ENCODE measurements at places on chromosomes 13 and 19.

DNA sequence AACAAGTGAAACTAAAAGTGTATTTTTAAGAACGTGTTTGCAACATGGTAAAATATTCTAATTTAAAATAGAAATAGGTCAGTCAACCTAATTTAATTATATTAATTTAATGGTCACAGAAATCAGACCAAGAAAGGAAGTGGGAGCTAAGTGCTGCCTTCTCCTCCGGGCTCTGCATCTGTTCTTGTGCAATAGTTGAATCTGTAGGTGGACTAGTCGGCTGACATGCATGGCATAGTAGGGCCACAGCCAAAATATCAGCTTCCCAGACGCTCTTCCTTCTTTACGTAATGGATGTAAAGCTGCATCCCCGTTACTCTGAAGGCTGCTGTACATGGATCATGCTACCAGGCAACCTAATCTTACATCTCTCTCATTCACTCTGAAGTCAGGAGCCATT is 47.3 kb downstream of the COL4A1 start:
- no peak for DNase-seq

- DNase-seq = no peak
Observed at GRCh38 chr19:55300886-55301458, 17.2 kb downstream of the BRSK1 start.

GRCh38 chr13:35470671-35471661 is 5.5 kb downstream of the MAB21L1 start:
- DNase-seq = no peak

DNA sequence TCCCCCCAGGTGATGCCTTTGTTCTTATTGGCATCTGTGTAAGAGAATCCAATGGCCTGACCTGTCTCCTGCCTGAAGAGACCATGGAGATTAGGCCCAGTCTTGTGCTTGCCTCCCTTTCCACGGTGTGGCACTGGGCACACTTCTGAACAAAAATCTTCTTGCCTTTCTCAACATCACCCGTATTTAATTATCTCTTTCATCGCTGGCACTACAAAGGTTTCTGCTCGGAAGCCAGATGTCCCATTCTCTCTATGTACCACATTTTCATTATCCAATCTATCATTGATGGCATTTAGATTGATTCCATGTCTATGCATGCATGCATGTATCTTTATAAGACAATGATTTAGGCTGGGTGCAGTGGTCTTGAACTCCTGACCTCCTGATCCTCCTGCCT is 74.3 kb downstream of the SLC25A15 start:
- no peak for DNase-seq

GRCh38 chr13:60075850-60076249 is 87.9 kb downstream of the DIAPH3 start:
- no peak for DNase-seq

DNA sequence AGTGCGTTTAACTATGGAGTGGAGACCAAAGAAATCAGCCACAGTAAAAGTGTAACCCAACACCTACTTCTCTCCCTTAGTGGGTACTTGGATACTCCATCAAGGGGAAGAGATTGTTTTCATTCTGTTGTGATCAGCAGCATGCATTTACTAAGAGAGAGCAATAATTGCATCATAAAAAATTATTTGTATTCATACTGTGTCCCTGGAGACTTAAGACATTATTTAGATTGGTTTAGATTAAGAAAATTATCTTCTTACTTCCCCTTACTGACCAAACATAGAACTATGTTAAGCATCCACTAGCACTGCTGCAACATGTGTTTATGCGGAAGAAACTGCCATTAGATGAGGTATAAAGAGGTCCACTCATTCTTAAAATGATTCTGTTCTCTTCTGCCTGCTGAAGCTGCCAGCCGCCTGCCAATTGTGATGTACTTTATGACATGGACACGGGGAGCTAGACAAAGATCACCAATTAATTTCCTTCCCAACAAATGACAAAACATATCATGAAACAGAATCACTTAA is 738.5 kb downstream of the DIAPH3 start:
- DNase-seq = no peak

- DNase-seq = no peak
Observed at GRCh38 chr19:52101866-52102562, 6.4 kb upstream of the ZNF841 start.

DNA sequence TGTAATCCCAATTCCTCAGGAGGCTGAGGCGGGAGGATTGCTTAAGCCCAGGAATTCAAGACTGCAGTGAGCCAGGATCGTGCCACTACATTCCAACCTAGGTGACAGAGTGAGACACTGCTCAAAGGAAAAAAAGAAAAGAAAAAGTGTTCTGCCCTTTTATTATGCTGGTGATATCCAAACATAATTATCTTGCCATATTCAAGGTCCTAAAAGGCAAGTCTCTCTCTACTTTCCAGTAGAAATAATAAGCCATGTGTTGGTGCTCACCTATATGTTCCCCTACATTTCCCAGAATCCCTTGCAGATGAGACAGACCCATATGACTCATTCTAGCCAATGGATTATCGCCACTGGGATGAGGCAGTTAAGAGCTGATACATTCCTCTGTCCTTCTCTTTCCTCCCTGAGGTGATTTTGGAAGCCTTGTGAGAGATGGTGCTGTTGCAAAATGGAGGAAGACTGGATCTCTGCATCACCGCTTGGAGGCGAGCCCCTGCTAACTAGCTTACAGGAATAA is 58.3 kb upstream of the MRI1 start:
- DNase-seq = no peak

DNA sequence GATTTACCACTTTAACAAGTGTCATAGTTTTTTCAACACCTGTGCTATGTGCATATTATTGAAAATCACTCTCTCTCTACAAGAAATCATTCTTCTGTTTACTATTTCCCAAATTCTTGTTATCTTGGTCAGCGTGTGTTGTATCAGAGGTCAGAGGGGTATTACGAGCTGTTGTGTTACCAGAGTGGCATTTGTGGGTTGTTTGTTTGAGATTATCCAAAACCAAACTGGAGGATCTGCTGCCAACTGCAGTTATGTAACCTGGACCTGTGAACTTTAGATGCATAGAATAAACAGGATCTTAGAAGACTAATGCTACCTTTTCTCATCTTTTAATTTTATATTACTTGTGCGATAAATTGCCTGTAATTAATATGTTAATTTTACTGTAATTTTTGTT is 1751.4 kb upstream of the SPRY2 start:
- DNase-seq = no peak

DNA sequence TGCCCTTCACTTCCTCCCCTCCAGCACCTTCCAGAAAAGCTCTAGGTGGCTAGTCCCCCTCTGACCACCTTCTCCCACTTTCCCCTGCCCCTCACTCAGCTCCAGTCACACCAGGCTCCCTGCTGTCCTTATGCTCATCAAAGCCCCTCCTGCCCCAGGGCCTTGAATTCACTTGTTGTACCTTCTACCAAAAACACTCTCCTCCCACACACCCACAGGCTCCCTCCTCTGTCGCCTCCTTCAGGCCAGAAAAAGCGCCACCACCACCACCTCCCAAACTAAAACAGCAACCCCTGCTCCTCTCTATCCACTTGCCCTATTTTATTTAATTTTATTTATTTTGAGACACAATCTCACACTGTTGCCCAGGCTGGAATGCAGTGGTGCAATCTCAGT is 4.8 kb upstream of the CEACAM16 start:
- DNase-seq = peak; percentile 39

DNA sequence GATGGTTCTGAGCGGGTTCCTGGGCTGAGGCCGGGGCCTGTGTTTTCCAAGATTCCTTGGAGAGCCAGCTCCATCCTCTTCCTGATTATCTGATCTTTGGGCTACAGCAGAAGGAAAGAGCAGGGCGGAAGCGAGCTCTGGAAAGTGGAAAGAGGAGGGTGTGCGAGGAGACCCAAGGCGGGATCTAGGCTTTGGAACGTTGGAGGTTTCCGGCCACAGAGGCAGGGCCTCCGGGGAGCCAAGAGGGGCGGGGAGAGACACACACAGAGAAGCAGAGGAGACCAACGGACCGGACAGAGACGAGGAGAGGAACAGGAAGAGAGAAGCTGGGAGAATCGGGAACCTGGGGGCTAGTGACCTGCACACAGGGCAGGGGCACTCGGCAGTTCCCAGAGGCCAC is at the start of gene CLEC11A:
Gene CLEC11A (plus strand): TSS at position 296 of the 400 bp plus-strand sequence. CDS start 162 bp downstream, outside the sequence.
- DNase-seq = no peak

- DNase-seq = no peak
Observed at GRCh38 chr19:46551164-46551563, 50.0 kb upstream of the CALM3 start.

DNA sequence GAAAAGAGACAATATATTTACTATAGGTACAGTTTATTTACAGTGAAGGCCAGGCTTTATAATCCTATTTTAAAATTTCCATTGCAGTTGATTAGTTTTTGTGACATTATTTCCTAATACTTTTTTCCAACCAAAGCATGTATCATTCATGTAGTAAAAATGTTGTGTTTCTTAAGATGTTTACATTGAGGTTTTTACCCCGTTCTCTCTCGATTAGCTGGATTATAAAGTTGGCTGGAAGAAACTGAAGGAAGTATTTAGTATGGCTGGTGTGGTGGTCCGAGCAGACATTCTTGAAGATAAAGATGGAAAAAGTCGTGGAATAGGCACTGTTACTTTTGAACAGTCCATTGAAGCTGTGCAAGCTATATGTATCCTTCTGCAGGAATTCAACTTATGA is 21.2 kb downstream of the HNRNPM start:
- no peak for DNase-seq

DNA sequence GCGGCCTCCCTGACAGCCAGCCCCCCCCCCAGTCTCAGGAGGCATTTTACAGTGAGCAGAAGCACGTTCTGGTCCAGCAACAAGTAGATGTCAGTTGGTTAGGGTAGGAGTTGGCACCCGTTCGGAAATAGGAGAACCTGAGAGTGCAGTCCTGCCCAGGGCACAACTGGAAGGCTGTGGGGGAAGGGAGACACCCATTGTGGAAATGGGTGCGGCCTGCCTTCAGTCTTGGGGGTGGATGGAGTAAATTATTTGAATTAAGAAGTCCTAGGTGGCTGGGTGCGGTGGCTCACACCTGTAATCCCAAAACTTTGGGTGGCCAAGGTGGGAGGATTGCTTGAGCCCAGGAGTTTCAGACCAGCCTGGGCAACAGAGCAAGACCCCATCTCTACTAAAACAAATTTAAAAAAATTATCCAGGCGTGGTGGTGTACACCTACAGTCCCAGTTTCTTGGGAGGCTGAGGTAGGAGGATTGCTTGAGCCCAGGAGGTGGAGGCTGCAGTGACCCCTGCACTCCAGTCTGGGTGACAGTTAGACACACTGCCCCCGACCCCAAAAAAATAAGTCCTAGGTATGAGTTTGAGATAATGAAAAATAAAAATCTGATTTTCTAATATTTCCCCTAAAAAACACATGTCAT is 1.2 kb downstream of the CIRBP start:
- DNase-seq = peak; percentile 48

- DNase-seq = no peak
Observed at GRCh38 chr13:38202740-38203139, 146.9 kb upstream of the UFM1 start.

GRCh38 chr19:48859711-48860572 is 8.5 kb downstream of the PLEKHA4 start:
- no peak for DNase-seq

GRCh38 chr19:18191640-18192062 is 1.4 kb upstream of the MPV17L2 start:
- no peak for DNase-seq

GRCh38 chr19:54160854-54161253 is 1.3 kb upstream of the LENG1 start:
- DNase-seq = no peak

- DNase-seq = no peak
Observed at GRCh38 chr19:53659292-53659691, 27.5 kb downstream of the DPRX start.

- DNase-seq = no peak
Observed at GRCh38 chr19:12782174-12782423, 6.7 kb upstream of the HOOK2 start.

DNA sequence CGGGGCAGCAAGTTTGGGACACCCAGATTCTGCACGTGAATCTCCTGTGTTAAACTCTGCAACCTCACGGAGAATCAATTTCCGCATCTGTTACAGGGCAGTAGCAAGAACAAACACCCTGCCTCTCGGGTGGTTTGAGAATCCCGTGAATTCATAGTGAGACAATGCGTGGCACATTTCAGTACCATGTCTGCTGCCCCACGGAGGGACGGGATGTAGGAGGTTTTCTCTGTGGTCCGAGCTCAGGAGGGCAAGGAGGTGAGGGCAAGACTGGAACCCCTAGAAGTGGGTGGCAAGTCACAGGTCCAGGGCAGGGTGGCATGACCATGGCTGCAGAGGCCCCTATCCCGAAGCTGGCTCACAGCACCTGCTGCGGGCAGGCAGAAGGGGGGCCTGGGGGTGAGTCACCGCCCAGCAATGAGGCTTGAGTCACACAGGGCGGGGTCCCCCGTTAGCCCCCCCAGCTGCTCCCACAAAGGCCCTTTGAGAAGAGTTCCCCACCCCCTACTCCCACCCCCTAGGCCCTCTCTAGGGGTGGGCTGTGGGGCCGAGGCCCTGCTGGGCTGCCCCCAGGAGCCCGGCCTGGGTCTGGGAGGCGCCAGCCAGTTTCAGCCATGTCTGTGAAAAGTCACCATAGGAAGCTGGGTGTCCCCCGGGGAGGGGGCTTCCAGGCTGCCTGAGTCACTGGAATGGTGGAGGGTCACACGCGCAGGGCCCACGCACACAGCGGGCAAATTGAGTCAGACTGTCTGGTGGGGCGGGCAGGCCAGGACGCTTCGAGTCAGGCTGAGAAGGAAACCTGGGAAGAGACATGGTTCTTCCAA is 25.8 kb upstream of the NANOS3 start:
- DNase-seq = peak; percentile 67

DNA sequence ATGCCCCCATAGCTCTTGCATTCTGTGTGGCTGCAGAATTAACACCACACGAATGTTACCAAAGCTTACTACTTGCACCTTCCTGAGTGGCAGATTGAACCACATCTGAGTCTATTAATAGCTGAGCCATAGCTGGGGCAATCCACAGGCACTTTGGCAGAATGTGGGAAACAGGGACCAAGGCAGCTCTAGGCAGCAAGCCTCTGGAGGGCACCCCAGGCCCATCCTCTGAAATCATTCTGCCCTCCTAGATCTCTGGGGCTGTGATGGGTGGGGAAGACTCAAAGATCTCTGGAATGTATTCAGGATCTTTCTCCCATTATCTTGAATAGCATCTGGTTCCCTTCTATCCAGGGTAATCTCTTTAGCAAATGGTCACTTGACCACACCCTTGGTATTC is 139.3 kb downstream of the TNFRSF19 start:
- DNase-seq = no peak

- DNase-seq = no peak
Observed at GRCh38 chr13:56515441-56515840, 625.3 kb upstream of the PRR20A start.
